ENCODE measurements at places on chromosomes 2 and 18.

- no peak for DNase-seq
These were observed 31.1 kb downstream of the KIF5C start for GRCh38 chr2:148906124-148906523.

GRCh38 chr2:205139822-205140463 lies 542.4 kb upstream of the NRP2 start:
- DNase-seq, result no peak

DNA sequence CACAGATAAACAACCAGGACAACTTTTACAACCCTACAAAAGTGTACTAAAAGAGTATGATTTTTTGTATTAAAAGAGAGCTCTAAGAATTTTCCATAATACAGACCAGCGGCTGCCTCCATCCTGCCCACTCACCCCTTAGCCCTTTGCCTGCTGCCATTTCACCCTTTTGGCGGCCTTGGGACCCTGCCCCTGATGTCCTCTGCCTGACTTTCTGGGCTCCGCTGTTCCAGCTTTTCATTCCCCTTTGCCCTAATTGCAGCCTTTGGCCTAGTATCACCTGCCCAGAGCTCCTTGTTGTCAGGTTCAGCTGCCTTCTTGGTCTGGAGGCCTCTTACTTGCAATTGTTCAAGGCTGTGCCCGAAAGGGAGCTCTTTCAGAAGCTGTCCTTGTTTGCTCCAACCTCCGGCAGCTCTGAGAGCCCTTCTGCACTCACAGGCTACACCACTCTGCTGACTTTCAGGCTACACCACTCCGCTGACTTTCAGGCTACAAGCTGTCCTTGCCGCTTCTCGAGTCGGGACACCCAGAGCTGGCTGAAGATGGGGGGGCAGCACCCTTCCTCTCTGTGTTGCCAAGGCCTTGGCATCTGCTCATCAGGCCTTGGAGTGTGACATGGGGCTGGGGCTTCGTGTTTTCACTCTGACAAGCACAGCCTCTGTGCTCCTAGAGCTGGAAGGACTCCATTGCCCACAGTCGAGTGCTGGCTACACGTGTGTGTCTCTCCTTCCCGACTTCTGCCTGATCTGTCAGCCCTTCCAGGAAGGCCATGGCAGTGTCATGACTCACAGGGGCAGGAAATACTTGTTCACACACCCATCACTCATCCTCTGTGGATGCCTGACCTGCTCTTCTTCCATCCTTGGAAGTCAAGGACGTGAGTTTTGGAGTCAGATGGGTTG lies 43.1 kb upstream of the HDAC4 start:
- no peak for DNase-seq

DNA sequence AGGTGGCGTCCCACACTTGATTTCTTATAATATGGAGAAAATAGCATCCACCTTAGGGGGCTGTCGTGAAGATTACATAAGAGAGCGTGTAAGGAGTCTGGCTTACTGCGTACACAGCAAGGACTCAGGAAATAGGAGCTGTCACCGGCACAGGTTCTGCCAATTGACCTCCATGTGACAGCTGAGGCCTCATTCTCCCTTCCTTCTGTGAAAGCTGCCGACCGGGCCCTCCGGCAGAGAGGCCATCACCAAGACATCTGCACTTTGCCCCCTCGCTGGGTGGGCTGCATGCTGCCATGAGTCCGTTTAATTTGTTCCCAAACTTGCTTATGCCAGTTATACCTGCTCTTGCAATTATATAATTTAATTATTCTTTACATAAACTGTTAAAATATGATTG lies 27.7 kb downstream of the HS1BP3 start:
- no peak for DNase-seq

GRCh38 chr2:118086024-118086633 lies 2.1 kb upstream of the INSIG2 start:
- DNase-seq, result no peak

- no peak for DNase-seq
These were observed 741.0 kb downstream of the PLCL1 start for GRCh38 chr2:198545411-198545810.

- no peak for DNase-seq
These were observed 89.3 kb downstream of the ADD2 start for GRCh38 chr2:70678576-70679143.

GRCh38 chr2:152099367-152100050 lies 665 bp upstream of the CACNB4 start:
- DNase-seq, result no peak

DNA sequence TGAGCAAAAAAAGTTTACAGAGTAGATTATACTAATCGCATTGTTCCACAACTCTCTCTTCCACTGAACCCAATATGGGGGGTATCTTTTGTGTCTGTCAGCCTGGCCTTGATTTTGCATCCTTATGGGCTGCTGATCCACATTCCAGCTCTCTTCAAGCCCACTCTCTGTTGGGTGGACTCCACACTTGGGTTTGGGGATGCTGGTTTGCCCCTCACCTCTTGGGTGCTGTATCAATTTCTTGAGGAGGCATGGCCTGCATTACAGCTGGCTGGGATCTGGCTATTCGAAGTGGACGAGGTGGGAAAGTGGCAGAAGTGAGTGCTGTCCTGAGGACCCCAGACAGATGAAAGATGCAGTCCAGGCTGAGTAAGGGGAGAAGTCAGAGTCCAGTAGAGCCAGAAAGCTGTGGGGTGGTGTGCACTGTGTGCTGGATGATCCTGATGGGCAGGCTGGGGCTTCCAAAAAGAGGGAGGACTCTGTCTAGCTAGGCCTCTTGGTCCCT lies 141.4 kb downstream of the CAPN13 start:
- no peak for DNase-seq

GRCh38 chr2:28972778-28973335 lies 8.2 kb upstream of the TOGARAM2 start:
- DNase-seq, result no peak

GRCh38 chr2:31053929-31054782 lies 84.1 kb downstream of the GALNT14 start:
- DNase-seq, result no peak

DNA sequence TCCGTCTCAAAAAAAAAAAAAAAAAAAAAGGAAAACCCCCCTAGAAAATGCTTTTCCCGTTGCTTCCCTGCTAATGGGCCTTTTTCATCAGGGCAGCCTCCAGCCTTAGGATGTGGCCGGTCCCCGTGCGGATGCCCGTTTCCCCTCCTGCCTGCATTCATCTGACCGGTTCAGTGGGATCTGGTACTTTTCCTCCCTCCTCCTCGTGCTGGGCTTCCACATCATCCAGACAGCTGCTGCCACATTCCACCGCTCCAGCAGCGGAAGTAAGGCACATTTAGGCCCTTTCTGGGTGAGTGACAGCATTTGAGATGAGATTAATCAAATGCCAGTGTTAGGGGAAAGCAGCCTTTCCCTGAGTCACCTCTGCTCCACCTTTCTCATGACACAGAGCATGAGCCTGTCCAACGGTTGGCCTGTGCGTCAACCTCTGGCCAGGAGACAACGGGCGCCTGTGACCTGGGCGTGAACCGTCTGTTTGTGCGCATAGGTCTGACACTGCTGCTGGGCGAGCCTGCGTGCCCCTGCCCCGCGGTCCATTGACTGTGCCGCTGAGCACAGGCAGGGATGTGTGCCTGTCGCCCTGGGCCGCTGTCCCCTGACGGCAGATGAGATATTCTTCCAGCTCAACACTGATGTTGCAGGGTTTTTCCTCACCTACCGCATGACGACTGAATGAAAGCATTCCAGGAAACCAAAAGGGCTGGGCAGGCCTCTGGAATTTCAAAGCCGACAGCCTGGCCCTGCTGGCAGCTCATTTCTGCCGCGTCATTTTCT lies 174.0 kb downstream of the TGIF1 start:
- DNase-seq, result peak; percentile 45

Measured in GOT3 (cell line).